IMR-90 (cell line): ENCODE measurements at places on chromosomes 1 and 21. TPM values are rescaled to one million over a fixed set of nuclear protein-coding genes. Genes with fewer than 3 reads are reported as not detected.
A peak's percentile ranks its signal among the peaks of the same experiment; 100 is the strongest.

GRCh38 chr1:155083052-155083541, 4.5 kb downstream of the EFNA3 start:
- DNase-seq: no peak

DNA sequence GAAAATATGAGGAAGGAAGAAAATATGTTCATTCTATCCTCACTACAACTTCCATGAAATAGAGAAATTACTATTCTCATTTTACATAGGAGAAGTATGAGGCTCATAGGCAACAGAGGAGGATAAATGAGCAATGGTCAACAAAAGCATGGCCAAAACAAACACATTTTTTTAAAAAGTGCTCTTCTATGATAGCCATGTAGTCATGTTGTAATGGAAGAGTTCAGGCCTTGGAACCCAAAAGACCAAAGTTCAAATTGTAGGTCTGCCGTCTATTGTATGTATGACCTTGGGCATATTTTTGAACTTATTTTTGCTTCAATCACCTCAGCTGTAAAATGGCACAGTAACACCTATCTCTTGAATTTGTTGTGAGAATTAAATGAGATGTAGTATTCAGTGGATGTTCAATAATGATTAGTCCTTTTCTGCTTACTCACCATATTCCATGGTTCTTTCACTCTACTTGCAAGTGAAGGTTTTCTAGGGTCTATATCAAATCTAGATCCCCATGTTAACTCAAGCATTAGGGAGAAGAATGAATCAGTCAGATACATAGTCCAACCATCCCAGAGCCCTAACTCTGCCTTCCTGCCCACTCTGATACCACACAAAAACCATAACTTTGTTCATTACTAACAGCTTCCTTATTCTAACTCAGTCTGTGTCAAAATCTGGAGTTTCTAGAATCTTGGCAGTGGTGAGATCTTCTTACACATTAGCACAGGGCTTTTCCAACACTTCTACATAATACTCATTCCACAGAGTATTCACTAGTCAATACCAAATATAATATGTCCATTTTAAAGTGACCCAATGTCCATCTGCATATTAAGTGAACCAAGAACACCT, 353.2 kb downstream of the PLPP3 start:
- DNase-seq: no peak

The TCHH gene
- not detected in 2 replicates for total RNA-seq

DNA sequence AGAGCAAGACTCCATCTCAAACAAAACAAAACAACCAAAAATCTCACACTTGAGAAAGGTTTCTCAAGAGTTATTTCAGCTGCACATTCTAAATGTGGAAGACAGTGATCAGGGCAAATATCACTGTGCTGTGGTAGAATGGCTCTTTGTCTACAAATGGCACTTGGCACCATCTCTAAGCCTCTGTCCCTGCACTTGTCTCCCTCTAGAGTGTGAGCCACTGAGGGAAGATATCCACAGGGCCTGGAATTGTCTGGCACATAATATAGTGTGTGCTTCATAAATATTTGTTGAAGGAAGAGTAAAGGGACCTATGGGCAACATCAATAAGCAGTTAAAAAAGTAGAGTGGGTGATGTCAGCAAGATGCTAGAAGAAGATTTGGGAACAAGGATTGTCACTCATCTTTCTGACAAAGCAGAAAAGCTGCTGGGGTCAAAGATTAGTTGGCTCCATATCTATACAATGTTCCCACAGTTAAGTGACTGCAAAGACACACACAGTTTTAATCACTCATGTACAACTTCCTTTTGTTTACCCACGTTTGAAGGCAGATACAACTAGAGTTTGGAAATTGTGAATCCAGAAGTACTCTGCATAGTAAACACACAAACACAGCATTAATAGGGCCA, 19.1 kb downstream of the CD101 start:
- DNase-seq: no peak

GRCh38 chr1:229848752-229849677, 218.0 kb upstream of the GALNT2 start:
- DNase-seq: peak; percentile 26

- DNase-seq: no peak
Observed at GRCh38 chr1:57947471-57947870, 523.6 kb upstream of the DAB1 start.

DNA sequence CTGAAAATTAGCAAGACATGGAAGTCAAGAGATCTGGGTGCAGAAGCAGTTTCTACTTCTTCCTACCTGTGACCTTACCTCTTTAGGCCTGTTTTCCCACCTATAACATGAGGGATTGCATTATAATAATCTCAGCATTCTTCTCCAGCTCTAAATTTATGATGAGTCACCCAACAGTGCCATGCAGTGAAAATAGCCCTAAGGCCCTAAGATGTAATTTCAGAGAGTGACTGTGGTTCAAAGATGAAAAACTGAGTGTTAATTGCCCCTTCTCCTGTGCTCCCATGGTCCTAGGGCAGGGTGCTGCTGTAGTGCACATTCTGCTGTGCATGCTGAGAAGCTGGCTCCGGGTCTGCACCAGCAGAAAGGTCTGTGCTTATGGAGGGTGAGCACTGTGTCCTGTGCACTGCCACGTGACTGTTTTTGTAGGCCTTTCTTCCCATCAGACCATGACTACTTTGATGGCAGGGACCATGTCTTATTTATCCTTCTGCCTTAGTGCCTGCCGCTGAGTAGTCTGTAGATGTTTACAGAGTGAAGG, 29.7 kb downstream of the JUN start:
- DNase-seq: no peak
